ENCODE measurements at places on chromosomes 13 and 19.

- DNase-seq: no peak
These were observed 154.3 kb downstream of the FGF9 start for GRCh38 chr13:21825186-21825585.

DNA sequence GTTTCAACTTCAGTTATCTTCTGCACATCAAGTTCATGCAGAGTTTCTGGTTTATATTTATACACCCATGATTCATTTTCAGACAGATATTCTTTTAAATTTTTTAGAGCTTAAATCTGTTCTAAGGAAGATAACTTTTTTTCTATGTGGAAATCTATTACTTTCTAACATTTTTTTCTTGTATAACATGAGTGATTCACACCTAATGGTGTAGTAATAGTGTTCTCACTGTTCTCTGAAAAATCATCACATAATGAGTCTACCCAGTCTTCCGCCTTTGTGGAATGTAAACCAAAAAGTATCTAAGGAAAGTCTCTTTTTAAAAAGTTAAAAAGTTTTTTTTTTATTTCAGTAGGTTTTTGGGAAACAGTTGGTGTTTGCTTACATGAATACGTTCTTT lies 70.8 kb downstream of the FNDC3A start:
- no peak for DNase-seq

DNA sequence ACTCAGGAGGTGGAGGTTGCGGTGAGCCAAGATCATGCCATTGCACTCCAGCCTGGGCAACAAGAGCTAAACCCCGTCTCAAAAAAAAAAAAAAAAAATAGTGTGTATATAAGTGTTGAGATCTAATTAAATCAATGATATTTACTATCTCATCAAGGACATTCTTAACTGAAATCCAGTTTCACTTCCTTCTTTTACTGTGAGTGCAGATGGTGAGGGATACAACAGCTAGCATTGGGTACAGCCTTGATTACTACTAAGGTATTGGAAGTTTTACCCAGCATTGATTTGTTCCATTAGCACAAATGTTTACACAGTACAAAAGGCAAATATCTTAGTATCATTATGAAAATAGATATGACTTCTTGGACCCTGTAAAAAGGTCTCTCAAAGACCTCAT lies 546.6 kb downstream of the KCTD12 start:
- no peak for DNase-seq

DNA sequence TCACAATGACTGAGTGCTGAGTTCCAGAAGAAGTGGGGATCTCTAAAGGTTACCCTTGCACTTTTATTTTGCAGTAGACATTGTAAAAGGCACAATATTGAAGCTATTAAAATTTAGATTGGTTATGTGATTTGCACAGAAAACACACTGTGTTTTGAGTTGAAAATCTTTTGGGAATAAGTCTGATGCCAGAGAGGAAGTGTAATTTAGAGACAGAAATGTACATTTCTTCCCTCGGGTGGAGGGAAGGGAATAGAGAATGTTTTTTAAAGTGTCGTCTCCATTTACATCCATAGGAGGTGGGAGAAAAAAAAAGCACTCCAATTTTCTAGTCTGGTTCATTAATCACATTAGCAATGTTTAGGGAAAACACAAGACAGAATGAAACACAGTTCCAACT lies 465.8 kb downstream of the OLFM4 start:
- no peak for DNase-seq

- peak; percentile 63 for DNase-seq
These were observed 193.6 kb downstream of the KCNRG start for GRCh38 chr13:50208826-50209335.

DNA sequence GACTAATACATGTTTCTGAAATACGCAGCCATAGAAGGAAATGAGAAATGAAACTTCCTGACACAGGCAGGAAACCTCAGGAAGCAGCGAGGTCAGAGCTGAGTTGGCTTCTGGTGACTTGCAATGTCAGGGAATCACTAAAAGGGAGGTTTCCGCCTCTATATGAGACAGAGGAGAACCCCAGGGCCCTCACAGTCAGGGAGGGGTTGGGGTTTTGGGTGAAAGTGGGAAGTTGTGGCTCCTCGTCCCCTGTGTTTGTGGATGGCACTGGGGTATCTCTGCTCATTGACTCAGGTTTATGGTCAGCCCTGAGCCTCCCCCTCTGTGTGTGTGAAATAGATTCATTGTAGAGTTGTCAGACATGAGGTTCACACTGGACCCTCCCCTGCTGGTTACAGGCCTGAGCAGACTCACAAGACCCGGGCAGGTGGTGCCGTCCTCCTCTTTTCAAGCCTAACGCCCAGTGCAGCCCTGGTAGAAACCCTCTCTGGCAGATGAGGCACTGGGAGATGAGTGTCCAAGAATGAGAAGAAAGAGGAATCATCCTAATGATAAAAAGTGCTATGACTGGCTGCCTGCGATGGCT lies 5.5 kb upstream of the LILRA6 start:
- DNase-seq: peak; percentile 68

DNA sequence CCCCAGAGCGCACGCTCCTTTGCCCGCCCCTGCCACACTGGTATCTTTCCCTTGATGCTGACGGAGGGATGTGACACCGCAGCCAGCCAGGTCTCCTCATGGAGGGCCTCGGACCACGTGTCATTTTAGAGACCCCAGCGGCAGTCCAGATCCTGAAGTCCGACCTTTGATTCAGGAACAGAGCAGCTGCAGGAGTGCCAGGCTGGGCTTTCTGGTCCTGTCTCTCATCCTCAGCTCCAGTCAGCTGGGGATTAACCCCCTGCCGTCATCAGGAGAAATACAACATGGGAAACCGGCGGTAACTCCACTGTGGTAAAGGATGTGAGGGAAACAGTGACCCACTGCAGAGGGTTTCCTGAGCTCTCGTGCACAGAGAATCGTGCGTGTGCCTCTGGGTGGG lies 140.6 kb downstream of the SIPA1L3 start:
- DNase-seq: no peak

- no peak for DNase-seq
These were observed 34.9 kb upstream of the POP4 start for GRCh38 chr19:29571181-29571580.

DNA sequence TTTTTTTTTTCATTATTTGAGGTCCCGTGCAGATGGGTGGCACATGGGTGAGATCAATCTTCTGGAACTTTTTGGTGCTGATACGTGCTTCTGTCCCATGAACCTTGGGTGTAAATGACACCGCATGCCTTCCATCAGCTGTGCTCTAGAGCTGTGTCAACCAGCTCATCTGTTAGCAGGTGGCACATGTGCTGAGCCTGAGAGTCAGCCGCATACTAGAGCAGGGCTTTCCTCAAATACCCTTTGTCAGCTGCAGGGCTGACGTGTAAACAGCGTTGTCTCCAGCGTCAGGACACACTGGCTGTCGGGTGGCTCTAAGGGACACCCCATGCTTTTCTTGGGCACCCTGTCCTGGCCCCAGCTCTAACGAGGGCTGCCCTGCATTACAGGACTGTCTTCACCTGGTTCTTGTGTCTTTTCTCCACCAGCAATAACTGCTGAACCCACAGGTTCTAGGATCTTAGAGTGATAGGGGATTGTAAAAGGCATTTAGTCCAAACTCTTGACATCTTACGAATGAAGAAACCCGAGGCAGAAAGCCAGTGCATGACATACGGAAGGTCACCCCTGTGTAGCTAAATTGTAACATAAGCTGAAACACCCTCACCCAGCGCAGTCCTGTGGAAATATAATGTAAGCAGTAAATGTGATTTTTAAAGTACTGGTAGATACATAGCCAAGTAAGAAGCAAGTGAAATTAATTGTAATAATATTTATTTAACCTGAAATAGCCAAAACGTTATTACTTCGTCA lies 119.5 kb downstream of the LRCH1 start:
- no peak for DNase-seq

- no peak for DNase-seq
These were observed 245.2 kb downstream of the DLEU7 start for GRCh38 chr13:50598338-50598737.

DNA sequence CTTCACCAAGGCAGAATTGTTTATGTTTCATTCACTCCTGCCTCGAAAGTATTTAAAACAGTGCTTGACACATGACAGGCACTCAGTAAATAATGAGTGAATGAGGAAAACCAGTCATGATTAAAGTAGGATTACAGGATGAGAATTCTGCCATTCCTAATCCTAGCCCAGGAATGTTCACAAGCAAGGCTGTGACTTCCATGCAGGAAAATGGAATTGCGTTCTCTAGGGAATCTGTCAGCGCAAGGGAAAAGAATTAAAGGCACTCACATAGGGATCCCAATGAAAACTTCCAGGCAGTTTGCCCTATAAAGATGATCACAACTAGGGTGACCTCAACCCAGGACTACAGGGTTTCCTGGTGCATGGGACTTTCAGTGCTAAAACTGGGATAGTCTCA lies 143.4 kb downstream of the CYSLTR2 start:
- no peak for DNase-seq

DNA sequence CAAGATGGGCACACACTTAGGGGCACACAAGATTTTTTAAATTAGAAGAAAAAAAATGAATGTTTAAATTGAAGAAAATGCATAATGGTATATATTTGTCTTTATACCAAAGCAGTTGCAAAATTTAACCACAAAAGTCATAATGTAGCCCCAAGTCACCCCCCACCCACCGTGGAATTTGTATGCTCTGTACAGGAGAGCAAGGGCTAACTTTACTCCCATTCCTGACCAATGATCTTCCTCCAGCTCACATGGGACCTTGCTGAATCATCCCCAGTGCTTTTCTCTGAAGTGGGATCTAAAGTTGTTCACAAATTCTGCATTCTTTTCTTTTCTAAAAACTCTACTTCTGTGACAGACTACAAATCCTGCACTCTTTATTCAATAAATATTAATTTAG lies 597.0 kb downstream of the UQCRFS1 start:
- DNase-seq: no peak

DNA sequence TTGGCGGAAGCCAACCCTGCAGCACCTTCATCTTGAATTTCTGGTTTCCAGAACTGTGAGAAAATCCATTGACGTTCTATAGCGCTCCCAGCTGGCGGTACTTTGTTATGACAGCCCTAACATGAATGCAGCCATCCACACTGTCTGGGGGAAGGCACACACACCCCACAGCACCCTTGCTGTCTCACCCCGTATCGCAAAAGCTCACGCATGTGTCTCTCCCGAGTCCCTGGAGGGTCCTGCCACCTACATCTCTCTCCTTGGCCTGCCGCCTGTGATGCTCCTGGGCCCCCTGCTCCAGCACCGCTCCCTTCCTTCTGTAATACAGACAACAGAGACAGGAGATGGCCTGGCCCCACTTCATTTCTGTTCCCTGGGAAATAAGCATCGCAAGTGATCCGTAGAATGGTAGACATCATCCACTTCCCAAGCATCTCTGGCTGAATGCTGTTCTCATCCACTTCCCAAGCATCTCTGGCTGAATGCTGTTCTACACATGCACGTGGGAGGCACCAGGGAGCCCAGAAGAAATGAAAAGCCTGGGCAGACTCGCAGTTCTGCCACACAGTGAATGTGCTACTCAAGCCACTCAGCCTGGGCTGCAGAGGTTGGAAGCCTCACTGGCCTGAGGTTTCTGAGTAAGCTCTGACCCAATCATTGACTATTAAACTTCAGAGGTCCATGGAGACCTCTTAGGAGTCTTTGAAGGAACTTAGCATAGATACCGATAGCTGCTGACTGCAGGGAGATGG lies 29.6 kb downstream of the EPN1 start:
- DNase-seq: no peak

GRCh38 chr13:64985075-64985474 lies 2245.1 kb downstream of the PCDH9 start:
- no peak for DNase-seq

DNA sequence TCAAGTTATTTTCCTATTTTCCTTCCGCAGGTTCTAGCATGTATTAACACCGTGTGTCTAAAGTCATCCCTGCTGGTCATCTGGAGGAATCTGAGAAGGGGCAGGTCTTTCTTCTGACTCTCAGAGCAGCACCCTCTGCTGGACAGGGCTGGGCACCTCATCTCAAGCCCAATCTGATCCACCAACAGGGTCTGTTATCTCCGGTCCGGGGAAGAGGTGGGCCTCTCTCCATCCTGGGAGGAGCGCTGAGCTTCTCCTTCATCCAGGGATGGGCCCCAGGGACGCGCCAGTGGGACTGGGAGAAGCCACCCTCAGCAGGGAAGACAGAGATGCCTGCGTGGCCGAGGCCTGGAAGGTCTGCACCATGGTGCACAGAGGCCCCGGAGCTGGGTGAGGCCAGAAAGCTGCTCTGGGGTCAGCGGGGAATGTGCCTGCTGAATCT lies 26.0 kb upstream of the ZNF331 start:
- DNase-seq: peak; percentile 35

- no peak for DNase-seq
These were observed 149.3 kb downstream of the VWA8 start for GRCh38 chr13:41811588-41812021.

- peak; percentile 75 for DNase-seq
These were observed 15.9 kb downstream of the ZNF787 start for GRCh38 chr19:56105090-56105701.

GRCh38 chr13:75180805-75181455 lies 301.0 kb downstream of the TBC1D4 start:
- peak; percentile 16 for DNase-seq
